ENCODE measurements at places on chromosomes 16 and 17.
A peak's percentile ranks its signal among the peaks of the same experiment; 100 is the strongest.

DNA sequence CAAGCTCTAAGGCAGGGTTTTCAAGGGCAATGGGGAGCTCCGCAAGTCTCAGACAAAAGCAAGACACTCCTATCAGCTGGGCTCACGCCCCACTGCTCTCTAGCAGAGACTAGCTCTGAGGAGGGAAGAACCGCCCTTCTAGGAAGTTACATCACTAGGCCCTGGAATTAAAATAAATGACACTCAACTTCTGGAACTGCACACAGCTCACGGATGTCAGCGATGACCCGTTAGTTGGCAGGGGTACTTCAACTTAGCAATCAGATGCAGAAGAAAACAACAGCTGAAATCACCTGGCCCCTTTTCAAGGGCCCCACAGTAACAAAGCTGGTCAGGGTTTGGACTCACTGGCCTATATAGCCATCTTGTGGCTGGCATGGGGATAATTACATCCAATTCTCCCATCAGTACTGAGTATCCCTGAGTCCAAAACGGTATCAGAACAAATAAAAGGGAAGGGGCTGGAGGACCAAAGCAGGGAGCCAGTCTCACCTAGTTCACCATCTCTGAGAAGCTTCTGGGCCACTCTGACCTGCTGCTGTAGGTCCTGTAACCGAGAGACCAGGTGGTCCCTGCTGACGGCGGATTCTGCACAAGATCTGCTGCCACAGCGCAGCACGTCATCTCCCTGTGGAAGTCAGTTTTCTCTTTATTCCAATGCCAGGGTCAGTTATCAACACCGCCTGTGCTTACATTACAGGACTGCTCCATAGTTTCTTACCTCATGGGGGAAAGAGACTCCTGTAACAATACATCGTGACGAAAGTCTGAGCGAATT is 22.2 kb downstream of the SERPINF1 start:
- no peak for DNase-seq

DNA sequence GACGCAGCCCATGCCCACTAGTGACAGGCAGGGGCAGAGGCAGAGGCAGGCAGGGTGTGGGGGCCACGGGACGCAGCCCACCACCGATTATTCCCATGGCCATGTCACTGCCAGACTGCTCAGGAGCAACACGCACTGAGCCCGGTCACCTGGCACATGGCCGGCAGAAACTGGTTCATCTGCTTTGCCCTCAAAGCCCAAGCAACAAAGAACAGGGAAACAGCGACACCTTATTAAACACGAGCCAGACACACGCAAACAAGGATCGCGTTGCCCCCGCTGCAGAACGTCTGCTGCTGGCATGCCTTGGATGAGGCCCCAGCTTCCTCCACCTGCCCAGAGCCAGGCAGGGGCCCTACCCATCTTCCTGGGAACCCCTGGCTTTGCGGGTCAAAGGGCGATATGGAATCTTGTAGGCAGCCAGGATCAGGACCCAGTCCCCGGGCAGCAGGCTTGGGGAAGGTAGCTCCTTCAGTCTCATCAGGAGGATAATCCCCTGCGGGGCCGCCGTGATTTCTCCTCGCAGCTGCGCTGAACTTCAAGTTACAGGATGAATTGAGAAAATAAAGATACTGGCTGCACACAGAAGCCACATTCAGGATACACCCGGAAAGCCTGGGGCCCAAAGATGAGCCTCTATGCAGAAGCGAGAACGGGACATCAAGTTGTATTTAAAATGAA is 4.8 kb downstream of the TBC1D16 start:
- no peak for DNase-seq

- peak; percentile 83 for DNase-seq
Measured at GRCh38 chr17:81429821-81430551, 34.7 kb downstream of the BAHCC1 start.

DNA sequence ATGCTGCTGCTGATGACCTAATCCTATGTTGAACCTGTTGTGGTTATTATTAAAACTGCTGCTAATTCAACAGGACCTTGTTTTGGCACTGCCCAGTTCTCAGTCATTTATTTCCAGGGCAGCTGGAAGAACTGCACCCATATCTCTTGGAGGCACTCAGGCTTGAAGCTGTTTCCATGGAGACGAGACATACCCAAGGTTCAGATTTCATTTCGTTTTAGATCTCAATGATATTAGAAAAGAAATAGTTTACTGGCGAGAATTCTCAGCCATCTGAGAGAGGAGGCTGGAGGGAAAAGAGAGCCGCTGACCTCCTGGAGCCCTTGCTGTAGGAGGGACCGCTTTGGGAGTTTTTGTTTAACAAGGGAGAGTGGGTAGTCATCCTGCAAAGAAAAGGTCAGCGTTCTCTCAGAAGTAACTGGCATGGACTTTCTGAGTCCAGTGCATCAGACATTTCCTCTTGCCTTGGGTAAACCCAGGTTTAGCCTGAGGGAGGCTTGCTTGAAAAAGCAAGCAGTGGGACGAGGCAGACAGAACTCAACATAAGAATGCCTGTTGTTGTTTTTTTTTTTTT is 75.4 kb downstream of the YPEL2 start:
- no peak for DNase-seq

GRCh38 chr17:76383546-76384221 is 725 bp upstream of the SPHK1 start:
- peak; percentile 70 for DNase-seq

DNA sequence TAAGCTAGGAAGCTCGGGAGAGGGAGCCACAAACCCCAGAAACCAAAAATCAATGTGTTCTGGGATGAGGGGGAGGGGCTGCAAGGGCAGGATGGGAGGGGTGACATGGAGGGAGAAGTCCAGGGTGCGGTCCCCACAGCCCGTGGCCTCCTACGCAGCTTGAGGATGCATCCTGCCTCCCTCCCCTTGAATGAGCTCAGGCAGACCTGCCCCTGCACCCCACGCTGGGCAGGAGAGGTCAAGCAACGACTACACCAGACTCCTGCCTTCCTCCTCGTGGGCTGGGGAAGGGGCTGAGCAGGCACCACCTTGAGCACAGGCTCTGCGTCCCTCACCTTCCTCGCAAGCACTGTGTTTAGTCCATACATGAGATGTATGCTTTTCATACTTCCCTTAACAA is 3.9 kb downstream of the ANKRD13B start:
- DNase-seq = no peak

GRCh38 chr17:75814021-75814395 is 29.4 kb downstream of the UNK start:
- DNase-seq = no peak

DNA sequence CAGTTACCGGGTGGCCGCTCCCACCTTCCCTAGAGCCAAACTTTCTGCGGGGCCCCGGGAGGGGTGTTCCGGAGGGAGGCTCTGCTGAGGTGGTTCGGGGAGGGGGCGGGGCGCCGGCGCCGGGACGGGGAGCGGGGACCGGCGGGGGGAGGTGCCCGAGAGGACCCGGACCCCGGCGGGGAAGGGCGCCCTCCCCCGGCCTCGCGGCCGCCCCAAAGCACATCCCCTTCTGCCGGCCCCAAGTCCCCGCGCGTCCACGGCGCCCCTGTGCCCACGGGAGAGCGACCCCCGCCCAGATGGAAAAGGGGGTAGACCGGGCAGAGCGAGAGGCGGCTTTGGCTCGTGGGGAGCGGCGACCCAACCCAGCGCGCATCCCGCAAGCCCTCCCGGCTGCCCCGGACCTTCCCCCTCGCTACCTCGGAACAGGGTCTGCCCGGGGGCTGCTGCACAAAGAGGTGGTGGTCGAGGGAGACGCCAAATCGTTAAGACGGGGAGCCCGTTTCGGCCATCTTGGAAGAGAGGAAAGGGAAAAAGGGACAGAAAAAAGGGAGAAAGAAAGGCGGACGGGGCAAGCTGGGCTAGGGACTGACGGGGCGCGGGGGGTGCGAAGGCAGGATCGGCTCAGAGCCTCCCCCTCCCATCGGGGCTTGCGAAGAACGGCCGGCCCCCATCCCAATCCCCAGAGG is 530 bp downstream of the PCGF2 start:
- DNase-seq = peak; percentile 68

GRCh38 chr16:53061256-53061655 is 6.5 kb downstream of the CHD9 start:
- no peak for DNase-seq

GRCh38 chr17:64538508-64539130 is 31.8 kb downstream of the CEP95 start:
- DNase-seq = no peak

DNA sequence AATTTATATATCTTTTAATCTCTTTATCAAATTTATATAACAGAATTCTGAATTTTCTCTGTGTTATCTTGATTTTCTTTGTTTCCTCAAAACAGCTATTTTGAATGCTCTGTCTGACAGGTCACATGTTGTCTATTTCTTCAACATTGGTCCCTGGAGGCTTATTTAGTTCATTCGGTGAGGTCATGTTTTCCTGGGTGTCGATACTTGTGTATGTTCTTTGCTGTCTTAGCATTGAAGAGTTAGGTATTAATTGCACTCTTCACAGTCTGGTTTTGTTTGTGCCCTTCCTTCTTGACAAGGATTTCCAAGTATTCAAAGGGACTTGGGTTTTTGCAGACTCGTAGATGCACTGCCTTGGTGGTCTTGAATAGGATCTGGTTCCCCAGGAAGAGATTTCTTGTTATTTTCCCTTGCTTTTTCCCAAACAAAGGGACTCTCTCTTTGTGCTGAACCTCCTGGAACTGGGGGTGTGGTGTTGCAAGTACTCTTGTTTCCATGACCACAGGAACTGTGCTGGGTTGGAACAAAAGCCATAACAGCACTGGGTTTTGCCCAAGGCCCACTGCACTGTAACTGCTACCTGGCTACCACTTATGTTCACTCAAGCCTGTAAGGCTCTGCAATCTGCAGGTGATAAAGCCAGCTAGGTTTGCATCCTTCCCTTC is 1483.0 kb downstream of the CDH8 start:
- DNase-seq = no peak

DNA sequence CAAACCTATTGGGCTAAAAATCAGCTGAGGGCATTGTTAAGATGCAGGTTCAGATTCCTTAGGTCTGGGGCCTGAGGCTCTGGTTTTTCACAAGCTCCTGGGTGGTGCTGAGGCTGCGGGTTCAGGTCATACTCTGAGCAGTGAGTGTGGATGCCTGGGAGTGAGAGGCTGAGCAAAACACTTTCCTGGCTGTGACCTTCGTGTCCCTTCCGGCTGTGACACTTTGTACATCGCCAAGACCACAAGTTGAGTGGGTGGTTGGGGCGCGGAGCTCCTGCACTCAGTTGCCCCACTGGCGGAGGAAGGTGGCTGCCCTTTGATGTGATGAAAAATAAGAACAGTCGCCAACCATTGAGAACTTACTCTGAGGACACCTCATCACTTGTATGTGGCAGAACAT is 24.8 kb downstream of the CCR7 start:
- DNase-seq = peak; percentile 68

DNA sequence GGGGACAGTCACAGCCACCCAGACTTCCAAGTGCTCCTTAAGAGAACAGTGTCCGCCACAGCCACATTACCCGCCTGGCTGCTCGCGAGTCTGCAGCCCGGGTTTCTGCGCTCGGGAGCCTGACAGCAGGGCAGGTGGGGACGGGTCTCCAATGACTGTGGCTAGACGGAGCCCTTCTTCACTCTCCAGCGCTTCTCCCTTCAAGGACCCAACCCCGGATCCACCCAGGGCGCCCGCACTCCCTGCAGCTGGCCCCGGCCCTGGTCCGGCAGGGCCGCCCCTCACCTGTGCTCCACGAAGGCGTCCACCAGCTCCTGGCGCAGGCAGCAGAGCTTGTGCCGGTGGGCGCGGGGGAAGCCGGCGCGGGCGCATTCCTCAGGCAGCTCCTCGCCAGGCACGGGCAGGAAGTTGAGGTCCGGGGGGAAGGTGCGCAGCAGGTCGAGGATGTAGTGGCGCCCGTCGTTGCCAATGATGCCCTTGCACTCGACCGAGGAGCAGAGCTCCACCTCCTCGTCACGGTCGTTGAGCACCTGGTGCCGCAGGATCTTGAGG is 13.9 kb downstream of the CLUH start:
- DNase-seq = no peak

DNA sequence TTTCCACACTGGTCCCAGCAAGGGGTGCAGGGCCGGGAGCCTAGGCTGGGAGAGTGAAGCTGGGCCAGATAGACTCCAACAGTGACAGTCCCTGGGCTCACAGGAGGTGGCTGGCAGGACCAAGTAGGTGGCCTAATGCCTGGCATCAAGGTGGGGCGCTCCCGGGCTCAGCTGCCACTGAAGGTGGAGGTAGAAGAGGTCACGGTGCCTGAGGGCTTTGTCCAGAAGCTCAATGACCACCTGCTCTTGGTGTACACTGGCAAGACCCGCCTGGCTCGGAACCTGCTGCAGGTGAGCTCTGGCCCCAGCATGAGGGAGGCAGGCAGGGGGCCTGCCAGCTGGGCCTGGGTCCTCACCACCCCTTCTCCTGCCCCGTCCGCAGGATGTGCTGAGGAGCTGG is 23.8 kb downstream of the FCSK start:
- DNase-seq = no peak

- peak; percentile 97 for DNase-seq
Measured at GRCh38 chr17:74738051-74738996, 1.3 kb downstream of the RAB37 start.

DNA sequence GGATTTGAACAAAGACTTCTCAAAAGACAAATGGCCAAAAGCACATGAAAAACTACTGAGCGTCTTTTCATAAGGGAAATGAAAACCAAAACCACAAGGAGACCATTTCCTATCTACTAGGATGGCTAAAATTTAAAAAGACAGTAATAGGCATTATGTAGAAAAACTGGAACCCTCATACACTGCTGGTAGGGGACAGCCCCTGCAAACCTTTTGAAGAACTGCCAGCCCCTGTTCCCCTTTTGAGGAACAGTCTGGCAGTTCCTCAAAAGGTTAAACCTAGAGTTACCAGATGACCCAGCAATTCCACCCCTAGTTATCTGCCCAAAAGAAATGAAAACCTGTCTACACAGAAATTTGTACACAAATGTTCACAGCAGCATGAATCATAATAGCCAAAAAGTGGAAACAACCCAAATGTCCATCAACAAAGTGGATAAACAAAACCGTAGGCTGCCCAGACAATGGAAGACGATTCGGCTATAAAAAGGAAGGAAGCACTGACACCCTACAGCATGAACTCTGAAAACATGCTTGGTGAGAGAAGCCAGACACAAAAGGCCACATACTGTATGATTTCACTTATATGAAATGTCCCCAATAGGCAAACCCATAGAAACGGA is 22.9 kb downstream of the CDIP1 start:
- DNase-seq = no peak

- DNase-seq = no peak
Measured at GRCh38 chr17:19676896-19677295, 28.3 kb downstream of the ALDH3A2 start.

GRCh38 chr17:11506635-11507034 is 91.6 kb upstream of the DNAH9 start:
- peak; percentile 58 for DNase-seq

DNA sequence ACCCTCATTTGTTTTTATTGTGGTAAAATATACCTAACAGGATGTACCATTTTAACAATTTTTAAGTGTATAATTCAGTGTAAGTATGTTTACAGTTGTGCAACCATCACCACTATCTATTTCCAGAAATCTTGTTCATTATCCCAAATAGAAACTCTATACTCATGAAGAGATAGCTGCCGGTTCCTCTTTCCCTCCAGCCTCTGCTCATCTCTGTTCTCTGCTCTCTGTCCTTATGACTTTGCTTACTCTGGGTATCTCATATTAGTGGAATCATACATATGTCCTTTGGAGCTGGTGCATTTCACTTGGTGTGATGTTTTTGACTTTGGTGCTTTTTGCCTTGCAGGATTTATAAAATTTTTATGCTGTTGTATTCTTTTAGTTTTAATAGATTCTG is 19.4 kb downstream of the CYLD start:
- no peak for DNase-seq

All from DND-41 (cell line).